ENCODE measurements at places on chromosomes 4 and X.

DNA sequence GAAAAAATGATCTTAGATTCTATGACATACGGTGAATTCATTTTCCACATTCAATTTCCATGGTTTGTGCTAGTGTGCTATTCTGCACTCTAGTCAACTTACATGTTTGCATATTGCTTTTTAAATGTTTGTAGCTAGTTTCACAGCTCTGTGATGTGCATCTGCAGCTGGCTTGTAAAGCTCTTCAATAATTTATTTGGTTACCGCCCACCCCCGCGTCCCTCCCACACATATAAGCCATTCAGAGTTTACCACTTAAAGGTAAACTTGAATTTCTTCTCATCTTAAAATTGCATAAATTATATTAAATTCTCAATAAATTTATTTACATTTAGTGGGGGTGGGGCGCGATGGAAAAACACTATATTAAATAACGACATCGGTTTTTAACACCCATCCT is 291 bp upstream of the NBDY start:
- DNase-seq: no peak

DNA sequence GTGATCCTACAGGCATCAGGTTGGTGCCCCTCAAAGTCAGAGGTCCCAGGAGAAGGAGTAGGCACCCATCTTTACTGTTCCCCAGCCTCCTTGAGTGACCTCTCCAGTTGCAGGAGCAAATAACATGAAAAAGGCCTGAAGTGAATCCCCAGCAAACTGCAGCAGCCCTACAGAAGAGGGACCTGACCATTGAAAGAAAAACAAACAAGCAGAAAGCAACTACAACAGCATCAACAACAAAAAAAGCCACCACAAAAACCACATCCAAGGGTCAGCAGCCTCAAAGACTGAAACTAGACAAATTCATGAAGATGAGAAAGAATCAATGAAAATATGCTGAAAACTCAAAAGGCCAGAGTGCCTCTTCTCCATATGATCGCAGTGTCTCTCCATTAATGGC is 128.7 kb downstream of the ANKRD50 start:
- no peak for DNase-seq

- no peak for DNase-seq
Observed at GRCh38 chr4:25972366-25972765, 58.3 kb downstream of the SMIM20 start.

GRCh38 chr4:4694296-4694772 is 152.5 kb upstream of the STX18 start:
- DNase-seq: no peak

DNA sequence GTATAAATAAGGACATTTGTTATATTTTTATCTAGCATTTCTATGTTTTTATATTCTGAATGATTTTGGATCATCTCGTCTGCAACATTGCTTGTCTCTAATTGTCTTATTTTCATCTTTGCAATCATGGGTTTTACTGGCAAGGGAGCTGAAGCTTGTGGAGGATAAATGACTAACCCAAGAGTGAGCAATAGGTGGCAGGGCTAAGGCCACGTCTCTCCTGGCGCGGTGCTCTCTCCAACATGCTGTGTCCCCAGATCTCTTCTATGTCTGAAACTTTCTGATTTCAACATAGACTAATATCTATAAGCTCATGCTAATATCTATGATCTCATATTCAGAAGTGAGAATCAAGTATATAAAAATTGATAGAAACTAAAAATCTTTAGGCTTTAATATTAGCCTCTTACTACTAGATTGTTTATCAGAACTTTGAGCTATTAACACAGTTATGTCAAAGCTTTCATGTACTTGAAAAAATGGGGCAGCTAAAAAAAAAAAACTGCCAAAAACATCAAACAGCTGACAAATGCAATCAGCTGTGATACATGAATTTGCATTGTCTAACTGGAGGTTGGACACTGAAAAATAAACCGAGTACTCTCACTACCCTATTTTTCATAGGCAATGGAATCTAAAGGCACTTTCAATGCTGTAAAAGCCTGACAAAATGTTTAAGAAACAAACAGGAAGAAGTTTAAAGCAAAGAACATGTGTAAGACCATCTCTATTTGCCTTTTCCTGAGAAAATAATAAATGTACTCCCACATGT is 169.2 kb downstream of the TMA16 start:
- DNase-seq: no peak

Data from stimulated activated CD4-positive, alpha-beta T cell treated with anti-CD3 and anti-CD28 coated beads, Interleukin-1b, Interleukin-23, amount 100 ng/mL, for 1 hour (primary cell).